ENCODE measurements at places on chromosomes 3 and 15.

DNA sequence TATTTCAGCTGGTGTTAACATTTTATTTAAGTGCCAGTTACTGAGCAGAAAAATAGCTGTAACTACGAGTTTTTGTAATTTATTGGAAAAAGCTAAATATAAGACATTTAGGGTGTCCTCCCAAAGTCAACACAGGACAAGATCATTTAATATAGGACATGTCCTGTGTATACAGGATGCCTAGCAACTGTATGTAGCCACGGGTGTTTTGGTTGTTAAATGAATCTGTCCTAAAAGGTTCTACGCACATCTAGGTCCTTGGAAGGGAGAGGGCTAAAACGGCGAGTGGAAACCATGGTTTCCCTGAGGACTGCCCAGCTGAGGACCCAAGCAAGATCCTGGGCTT, 565 bp upstream of the ZNF621 start:
- no peak for DNase-seq

DNA sequence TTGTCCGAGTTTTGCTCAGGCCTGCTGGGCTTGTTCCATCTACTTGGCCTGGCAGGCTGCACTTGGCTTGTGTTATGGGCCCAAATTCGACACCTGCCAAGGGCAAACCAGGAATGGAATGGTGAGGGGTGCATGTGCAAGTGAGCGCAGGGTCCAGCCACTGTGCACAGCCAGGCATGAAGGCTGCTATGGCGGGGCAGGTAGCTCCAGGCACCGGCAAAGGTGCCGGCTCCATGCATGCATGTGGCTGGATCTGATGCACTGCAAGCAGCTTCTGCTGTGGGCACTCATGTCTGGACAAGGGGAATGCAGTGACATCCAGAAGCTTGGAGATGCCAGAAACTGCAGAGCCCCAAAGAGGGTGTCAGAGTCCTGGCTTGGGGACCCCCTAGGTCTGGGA, 463.0 kb downstream of the EPHA3 start:
- DNase-seq = no peak

GRCh38 chr15:68789091-68789490, 31.6 kb downstream of the ANP32A start:
- DNase-seq = no peak

DNA sequence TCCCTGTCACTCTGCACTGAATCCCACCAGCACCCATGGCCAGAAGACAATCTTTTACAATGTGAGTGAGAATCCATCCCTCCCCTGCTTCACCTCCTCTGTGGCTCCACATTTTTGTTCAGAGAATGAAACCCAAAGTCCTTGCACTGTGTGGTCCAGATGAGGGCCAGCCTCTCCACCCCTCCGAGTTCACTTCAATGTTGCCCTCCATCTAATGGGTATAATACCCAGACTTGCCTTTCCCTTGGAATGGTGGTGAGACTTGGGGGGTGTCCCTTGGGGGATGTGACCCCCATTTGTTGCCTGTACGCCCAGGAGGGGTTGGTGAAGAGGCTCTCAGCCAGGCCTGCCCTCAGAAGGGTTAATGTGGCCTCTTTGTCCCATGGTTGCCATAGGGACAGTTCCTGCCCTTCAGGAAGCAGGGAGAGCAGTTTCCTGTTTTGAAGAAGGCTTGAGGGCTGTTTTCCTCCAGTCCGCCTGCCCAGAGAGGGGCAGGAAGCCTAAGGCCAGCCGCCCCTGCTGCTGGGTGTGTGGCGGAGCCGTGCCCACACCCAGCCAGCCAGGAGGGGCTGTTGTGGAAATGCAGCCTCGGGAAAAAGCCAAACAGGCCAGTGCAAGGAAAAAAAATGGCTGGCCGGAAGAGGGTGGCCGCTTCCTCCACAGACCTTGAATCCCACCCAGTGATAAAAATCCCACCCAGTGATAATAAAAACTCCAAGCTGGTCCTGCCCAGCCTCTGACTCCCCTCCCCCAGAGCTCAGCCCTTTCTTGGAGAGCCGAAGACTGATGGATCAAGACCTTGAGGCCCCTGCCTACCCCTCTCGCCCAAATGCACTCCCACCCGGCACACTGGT, 14.6 kb upstream of the FGD5 start:
- DNase-seq = peak; percentile 62

DNA sequence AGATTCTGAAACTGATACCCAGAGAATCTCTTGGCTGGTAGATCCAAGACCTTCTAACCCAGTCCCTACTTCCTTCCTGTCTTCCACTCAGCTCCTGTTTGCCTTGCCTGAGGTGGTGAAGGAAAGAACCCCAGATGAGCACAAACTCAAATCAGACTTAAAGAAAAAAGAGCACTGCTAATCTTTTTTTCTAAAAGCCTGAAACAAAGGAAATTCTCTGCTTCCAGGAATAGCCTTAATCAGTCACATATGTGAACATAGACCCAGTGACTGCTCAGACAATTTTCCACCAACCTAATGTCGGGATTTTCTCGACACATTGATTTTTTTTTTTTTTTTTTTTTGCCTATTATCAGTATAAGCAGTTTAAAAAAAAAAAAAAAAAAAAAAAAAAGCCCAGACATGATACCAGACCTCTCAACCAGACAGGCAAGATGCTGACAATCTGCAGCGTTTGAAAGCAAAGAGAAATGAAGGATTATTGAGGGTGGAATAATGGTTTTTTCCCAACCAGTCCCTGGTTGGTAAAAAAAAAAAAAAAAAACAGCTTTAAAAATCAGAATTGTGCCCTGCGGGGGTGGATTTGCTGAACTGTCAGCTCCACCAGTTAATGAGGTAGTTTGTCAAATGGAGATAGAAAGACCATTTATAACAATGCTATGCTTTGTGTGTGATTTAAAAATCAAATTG, 256.8 kb upstream of the RARB start:
- DNase-seq = no peak

GRCh38 chr3:127171721-127172120, 21.2 kb upstream of the PRR23E start:
- DNase-seq = no peak

DNA sequence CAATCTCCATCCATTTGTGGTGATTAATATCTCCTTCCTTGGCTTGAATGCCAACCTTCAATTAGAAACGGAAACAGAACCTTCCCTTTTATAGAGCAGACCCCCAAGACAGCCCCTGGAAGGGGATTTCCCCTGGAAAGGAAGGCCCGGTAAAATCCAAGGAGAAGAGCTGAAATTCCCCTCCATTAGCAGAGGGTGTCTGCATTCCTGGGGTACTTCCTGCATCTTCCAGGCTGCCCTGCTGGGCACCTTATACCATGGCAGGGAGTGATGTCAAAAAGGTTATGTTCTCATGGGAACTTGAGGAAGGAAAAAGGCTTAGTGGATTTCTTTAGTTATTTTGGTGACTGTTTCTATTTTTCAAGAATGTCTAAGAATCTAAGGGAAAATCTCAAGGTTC, 116.7 kb upstream of the NEO1 start:
- DNase-seq = no peak

- DNase-seq = no peak
These were observed 662 bp upstream of the RFTN1 start for GRCh38 chr3:16514021-16514700.

DNA sequence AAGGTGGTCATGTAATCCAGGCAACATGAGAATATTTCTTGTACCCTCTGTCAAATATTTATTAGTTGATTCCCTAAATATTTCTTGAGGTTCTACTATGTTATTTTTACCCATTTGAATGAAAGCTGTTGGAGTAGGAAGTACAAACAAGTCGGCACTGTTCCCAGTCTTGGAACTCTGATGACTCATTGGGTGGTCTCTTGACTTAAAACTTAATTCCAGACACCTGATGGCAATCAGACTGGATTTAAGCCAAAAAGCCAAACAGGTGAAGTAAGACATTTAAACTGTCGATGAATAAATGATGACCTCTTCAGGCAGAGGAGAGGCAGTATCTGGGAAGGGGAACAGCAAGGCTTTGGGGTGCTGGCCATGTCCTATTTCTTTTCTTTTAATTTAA, 22.8 kb downstream of the C2CD4A start:
- DNase-seq = no peak

GRCh38 chr3:159560214-159560979, 428.2 kb upstream of the IL12A start:
- DNase-seq = no peak

DNA sequence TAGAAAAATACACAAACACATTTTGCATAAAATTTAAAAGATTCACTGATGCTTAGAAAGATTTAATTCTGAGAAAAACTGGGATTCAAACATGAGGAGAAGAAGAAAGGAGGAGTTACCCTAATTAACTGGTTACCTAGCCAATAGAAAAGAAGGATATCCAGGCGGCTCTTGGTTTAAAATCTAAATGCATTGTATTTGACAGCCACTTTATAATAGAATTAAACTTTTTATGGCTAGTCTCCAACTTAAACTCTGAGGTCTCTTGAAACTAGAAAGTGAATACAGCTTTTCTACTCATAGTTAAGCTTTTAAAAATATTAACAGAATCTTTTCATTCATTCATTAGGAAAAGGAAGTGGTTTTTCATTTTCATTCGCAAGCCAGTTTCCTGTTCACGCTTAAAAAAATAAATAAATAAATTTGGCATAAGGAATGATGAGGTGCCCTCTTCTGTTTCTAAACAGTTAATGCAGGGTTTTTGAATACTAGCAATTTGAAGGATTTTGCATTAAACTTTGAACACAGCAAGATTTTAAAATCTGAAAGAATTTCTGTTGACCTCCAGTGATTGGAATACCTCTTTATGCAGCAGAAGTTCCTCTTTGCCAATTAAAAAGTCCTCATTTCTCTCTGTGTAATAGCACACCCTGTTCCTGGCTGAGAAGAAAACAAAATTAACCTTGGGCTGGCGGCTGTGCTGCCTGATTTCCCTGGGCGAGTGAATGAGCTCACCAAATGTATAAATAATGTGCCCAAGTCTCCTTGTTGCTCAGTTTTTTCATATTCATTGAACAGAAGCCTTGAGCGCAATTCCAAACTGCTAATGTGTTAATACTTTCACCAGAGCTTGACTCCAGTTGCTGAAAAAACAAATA, 105.1 kb downstream of the ZMAT3 start:
- DNase-seq = no peak

GRCh38 chr15:71808311-71809020, 1.9 kb upstream of the NR2E3 start:
- no peak for DNase-seq

DNA sequence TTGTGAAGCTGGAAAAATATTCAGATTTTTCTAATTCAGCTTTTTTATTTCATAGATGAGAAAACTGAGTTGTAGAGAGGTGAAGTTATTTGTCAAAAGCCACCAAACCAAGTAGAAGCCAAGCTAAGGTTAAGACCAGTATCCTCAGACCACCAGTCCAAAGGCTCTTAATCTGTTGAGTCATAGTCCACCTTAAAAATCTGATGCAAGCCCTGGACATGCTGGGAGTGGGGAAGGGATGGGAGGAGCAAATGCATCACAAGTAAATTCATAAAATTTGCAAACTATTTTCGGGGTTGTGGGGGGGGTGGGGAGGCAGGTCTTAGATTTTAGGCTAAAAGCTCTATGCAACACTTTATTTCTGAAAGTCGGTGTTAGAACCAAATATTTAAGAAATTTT, 307.7 kb upstream of the SEMA6D start:
- DNase-seq = no peak

DNA sequence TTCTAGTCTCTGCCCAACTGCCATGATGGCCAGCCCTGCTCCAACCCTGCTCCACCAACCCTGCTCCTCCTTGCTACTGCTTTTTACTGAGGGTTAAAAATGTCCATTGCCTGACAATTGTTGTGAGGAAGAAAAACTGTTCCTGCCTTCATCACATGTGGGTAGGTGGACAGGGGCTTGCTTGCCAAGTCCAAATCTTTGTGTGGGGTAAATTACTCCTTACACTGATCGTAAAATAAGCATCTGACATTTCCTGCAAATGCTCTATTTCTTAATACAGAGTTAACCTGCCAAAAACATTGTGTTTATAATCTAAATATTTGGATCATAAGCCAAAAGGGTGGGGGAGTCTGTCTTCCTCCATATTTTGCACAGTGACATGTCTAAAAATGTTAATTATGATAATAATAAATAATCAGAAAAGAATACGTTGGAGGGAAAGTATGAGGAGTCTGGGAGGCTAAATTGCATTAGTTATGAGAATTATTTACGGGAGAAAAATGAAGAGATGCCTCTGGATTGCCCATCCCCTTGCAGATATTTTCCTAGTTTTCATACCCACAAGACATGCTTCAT, 242.5 kb upstream of the TBL1XR1 start:
- no peak for DNase-seq

- no peak for DNase-seq
These were observed 58.0 kb downstream of the CHD2 start for GRCh38 chr15:92958105-92958504.

- DNase-seq = no peak
These were observed 36.5 kb upstream of the UACA start for GRCh38 chr15:70799667-70800450.

GRCh38 chr15:88003541-88004327, 252.8 kb downstream of the NTRK3 start:
- DNase-seq = no peak

DNA sequence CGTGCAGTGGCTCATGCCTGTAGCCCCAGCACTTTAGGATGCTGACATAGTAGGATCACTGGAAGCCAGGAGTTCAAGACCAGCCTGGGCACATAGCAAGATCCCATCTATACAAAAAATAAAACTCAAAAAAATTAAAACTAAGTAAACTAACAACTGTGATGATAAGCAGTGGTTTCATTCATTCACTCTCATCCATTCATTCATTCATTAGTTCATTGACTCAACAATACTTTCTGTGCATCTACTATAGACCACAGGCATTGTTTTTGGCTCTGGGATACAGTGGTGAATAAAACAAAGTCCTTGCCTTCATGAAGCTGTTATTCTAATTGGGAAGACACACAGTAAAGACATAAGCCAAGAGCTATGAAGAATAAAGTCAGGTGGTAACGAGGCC, 7.5 kb upstream of the TMEM212 start:
- no peak for DNase-seq

DNA sequence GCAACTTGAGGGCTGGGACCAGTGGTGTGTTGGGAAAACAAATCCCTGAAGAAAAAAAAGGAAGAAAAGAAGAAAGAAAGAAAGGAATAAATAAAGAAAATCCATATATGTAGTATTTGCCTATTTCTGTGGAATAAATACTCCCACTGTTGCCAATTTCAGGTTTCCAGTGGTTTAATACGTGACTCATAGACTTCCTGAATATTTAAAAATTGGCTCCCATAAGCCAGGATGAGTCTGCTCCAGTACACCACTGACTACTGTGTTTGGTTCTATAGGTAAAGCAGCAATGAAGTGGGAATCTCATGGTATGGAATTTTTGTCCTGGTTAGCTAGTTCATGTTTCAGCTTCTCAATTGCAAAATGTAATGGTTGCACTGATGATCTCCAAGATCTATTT, 31.6 kb downstream of the PYDC2 start:
- no peak for DNase-seq

GRCh38 chr15:52483707-52484106, 45.0 kb downstream of the MYO5A start:
- DNase-seq = peak; percentile 60

GRCh38 chr3:121995161-121996137, 26.6 kb downstream of the ILDR1 start:
- DNase-seq = peak; percentile 41

GRCh38 chr15:41915255-41915994, 21.6 kb upstream of the SPTBN5 start:
- no peak for DNase-seq

All from GDM1 (cell line).